Left renal cortex interstitium (tissue), 4 donors: ENCODE measurements at places on chromosomes 2 and 18.

GRCh38 chr2:74894272-74894981, 60.5 kb downstream of the HK2 start:
- no peak for DNase-seq

GRCh38 chr2:51880153-51880552, 848.2 kb upstream of the NRXN1 start:
- no peak for DNase-seq

DNA sequence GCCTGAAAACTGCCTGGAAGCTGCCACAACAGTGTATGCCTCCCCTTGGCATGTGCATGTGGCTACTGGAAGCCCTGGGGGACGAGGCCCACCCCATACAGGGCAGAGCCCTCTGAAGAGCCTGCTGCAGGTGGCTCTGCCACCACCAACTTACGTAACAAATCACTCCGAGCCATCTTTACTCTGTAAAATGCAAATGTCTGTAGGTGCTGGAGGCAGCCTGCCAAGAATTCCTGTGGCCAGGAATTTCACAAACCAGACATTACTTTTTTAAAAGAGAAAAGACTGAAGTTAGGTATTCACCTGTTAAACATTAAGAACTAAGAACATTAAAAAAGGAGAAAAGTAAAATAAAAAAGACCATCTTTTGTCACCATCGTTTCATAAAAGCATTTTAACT, 106.3 kb downstream of the GPR39 start:
- no peak for DNase-seq

- no peak for DNase-seq
Observed at GRCh38 chr2:147463881-147464520, 380.8 kb upstream of the ACVR2A start.

GRCh38 chr2:239198221-239198620, 202.6 kb downstream of the HDAC4 start:
- no peak for DNase-seq

- no peak for DNase-seq
Observed at GRCh38 chr18:58660915-58661314, 10.3 kb upstream of the MALT1 start.

GRCh38 chr18:45777393-45777792, 48.1 kb upstream of the SIGLEC15 start:
- no peak for DNase-seq

DNA sequence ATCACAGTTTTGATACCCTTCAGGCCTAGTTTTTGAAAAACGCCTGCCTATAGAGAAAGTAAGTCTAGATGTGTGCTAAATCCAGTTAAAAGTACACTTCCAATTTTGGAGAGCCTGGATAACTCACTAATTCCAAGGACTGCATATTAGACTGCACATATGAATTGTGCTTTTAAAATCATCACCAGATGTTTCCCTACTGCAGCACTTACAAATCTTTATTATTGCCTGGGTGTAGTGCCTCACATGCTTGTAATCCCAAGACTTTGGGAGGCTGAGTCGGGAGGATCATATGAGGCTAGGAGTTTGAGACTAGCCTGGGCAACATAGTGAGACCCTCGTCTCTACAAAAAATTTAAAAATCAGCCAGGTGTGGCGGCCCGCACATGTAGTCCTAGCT, 35.9 kb upstream of the HTR2B start:
- DNase-seq, result no peak

DNA sequence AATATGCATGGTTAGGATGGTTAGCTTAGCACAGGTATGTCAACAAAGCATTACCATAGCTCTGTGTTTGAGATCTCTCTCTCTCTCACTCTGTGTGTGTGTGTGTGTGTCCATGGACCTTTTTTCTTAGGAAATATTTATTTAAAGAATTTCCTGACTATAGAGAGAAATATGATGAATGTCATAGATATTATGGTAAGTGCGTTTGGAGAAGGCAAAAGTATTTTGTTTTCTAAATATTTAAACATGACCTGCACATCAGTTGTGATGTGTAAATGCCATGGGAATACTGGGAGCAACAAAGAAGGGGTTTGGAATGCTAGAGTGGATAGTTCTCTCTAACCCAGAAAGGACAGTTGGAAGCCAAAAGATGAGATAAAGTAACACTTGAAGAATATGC, 3.9 kb upstream of the TMEM178A start:
- DNase-seq, result no peak

DNA sequence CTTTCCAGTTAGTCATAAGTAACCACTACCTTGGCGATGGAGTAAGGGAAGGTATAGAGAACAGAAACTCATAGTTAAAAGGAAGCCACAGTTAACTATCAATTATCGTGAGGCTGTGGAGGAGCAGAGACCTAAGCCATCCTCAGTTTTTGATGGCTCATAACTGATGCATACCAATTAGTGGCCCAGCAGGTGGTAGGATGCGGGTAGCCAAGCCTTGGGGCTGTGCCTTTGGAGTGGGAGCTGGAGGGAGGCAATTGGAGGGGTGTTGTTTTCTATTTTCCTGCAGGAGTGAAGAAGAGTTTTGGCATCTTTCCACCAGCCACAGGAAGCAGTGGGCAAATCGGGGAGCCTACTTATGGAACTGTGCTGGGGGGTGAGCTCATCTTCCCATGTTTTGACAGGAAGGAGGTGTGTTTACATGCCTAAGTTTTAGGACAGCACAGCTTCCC, 194.8 kb downstream of the TPGS2 start:
- DNase-seq, result no peak

DNA sequence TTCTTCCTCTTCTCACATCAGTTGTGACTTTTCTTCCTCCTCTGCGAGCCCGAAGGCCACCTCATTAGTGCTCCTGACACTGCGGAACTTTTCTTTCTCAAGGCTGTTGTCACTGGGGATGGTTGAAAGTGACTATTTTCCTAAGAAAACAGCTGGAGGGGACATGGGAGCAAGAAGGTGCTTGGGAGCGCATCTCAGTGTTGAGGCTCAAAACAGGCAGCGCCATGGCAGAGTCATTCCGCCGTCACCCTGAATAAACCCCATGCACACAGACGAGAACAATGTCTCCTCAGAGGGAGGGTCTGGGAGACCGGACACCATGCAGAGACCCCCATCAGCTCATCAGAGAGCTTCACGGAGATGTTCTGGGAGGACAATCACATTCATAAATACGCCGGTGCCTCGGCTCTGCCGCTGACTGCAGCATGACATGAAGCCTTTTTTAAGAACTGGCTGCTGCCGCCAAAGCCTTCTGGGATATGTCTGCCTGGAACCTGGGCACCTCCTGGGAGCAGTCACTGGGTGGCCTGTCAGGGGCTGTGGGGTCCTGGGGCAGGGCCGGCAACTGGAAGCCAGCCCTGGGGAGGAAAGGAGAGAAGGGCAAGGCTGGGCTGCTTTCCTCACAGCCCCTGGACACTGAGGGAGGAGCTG, 19.2 kb downstream of the ATOH8 start:
- no peak for DNase-seq

GRCh38 chr2:189076572-189076971, 102.4 kb downstream of the COL3A1 start:
- DNase-seq, result no peak
